H4 (cell line): ENCODE measurements at places on chromosomes 7 and 10. TPM values are rescaled to one million over a fixed set of nuclear protein-coding genes. Genes with fewer than 3 reads are reported as not detected.

The PLXDC2 gene
- 27.9 and 30.3 TPM in 2 replicates for total RNA-seq

The ASB10 gene
- total RNA-seq: not detected in 2 replicates

The UFSP1 gene
- 6.3 and 6.7 TPM in 2 replicates for total RNA-seq

The SFRP4 gene
- total RNA-seq: 8.3 and 10.3 TPM in 2 replicates

The SPDYE6 gene
- not detected in 2 replicates for total RNA-seq

The RGR gene
- total RNA-seq: not detected in 2 replicates

The FAM25G gene
- total RNA-seq: not detected in 2 replicates

The CCDC126 gene
- 18.9 and 25.8 TPM in 2 replicates for total RNA-seq

The LRIT1 gene
- not detected in 2 replicates for total RNA-seq

The HUS1 gene
- 43.4 and 43.8 TPM in 2 replicates for total RNA-seq

The SPDYE2B gene
- total RNA-seq: not detected in 2 replicates

The TLX1 gene
- total RNA-seq: not detected in 2 replicates

The SUN3 gene
- 1.1 and 8.6 TPM in 2 replicates for total RNA-seq

The CDC123 gene
- 89.4 and 125 TPM in 2 replicates for total RNA-seq

The SPOCK2 gene
- total RNA-seq: 0.27 and 0.29 TPM in 2 replicates

The AKR1C2 gene
- 74.6 and 115 TPM in 2 replicates for total RNA-seq

The GPR85 gene
- total RNA-seq: 2.4 and 2.7 TPM in 2 replicates

The TEX47 gene
- total RNA-seq: not detected in 2 replicates

The SPDYE9 gene
- not detected in 2 replicates for total RNA-seq

The STK31 gene
- total RNA-seq: 0.56 TPM in 1 of 2 replicates, not detected in the other

The GBX1 gene
- not detected in 2 replicates for total RNA-seq

The OR13A1 gene
- not detected in 2 replicates for total RNA-seq

The TRIM73 gene
- total RNA-seq: 0.15 TPM in 1 of 2 replicates, not detected in the other

The TAX1BP1 gene
- total RNA-seq: 131 and 164 TPM in 2 replicates

The ACSL5 gene
- total RNA-seq: 13.5 and 13.7 TPM in 2 replicates

The NPSR1 gene
- total RNA-seq: not detected in 2 replicates

The UNCX gene
- total RNA-seq: not detected in 2 replicates

The AKR1B15 gene
- total RNA-seq: 0.14 TPM in 1 of 2 replicates, not detected in the other

The AGR2 gene
- total RNA-seq: not detected in 2 replicates

The SPDYE5 gene
- not detected in 2 replicates for total RNA-seq

The CHST15 gene
- 4.0 and 6.8 TPM in 2 replicates for total RNA-seq

The PIK3AP1 gene
- total RNA-seq: 0.43 TPM in 1 of 2 replicates, not detected in the other

The FRMPD2 gene
- 0.02 TPM in 1 of 2 replicates, not detected in the other for total RNA-seq
